ENCODE measurements at places on chromosomes 3 and 15. TPM values are rescaled to one million over a fixed set of nuclear protein-coding genes. Genes with fewer than 3 reads are reported as not detected.

GRCh38 chr15:39061952-39062464, 497.4 kb upstream of the RASGRP1 start:
- DNase-seq: no peak

DNA sequence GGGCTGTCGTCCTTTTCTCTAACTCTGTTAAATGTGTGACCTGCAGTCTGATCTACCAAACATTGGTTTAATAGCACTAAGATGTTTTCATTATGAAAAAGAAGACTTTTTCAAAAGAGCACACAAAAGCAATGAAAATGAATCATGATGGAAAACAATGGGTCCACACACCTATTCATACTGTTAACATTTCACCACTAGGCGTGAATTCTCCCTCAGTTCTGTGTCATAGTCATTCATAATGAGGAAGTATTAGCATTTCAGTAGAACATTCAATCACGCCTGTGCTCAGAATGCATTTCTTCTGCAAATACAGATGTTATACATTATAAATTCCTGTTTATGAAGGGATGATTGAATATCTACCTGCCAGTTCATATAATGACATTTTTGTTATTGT, 35.9 kb downstream of the EIF4E3 start:
- no peak for DNase-seq

DNA sequence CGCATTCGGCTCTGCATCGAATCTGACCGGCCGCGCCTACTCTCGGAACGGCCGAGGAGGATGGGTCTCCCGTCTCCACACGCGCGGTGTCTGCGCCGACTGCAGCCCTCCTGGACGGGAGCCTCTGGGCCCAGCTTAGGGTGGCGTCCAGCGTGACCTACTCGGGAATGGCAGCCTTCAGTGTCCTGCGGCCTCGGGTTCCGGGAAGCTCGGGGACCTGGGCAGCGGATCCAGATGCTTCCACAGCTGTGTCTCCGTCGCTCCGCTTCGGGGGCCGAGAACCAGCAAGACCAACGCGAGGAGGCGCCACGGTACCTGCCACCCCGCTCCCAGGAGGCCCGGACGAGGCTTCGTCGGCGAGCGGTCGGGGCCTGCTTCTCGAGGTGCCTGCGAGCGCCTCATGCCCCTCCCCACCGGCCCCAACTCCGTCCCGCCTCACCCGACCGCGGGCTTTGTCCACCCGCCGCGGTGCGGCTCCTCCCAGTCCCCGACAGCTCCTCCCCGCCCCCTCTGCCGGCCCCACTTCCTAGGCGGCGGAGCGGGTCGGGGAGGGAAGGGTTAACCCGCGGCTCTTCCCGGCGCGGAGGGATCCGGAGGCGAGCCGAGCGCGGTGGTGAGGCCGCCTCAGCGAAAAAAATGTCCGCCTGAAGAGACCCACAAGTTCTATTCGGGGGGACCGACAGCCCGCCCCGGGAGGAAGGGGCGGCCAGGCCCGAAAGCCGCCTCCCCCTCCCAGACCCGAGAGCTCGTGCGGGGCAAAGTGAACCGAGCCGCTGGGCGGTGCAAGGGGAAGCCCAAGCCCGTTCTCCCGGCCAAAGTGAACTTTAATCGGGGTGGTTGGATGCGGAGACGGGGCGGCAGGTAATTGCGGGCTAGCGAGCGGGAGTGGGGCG, at the start of gene TCF12:
TSS of gene TCF12 (plus strand) at position 599 of the 893 bp plus-strand sequence. CDS start 1,270 bp downstream, outside the sequence.
- DNase-seq: peak; percentile 64

DNA sequence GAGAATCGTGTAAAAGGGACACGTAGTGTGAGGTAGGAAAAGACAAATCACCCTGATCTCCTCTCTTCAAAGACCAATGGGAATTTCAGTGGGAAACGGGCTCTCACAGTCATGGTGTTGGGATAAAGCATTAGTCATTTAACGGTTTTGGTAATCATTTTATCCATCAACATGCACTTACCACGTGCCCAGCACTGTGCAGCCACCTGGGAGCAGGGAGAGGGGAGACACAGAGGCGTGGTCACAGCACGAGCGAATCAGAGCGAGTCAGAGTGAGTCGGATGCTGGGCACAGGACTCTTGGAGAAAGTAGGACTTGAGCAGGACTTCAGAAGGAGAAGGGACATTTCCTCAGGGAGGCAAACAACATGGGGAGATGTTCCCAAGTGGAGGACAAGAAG, 130.8 kb downstream of the MINAR1 start:
- no peak for DNase-seq

The CEMIP gene
- total RNA-seq: 0.46 TPM

The C2CD4B gene
- total RNA-seq: 0.26 TPM

The GPR149 gene
- total RNA-seq: not detected

Data from Panc1 (cell line).